Articular chondrocyte of knee joint (primary cell): ENCODE measurements at places on chromosomes 4 and X. TPM values are rescaled to one million over a fixed set of nuclear protein-coding genes. Genes with fewer than 3 reads are reported as not detected.

Gene RBM47
- 0.52 and 1.4 TPM in 2 replicates for total RNA-seq

Gene PDK3
- total RNA-seq, result 58.3 and 67.9 TPM in 2 replicates

Gene DTHD1
- not detected in 2 replicates for total RNA-seq

Gene GAGE2A
- total RNA-seq, result not detected in 2 replicates

Gene TMEM156
- not detected in 2 replicates for total RNA-seq

Gene DHRSX
- 14.9 and 28.6 TPM in 2 replicates for total RNA-seq

Gene ADRA2C
- total RNA-seq, result 0.65 and 1.0 TPM in 2 replicates

Gene PDLIM3
- 2.7 and 8.2 TPM in 2 replicates for total RNA-seq

Gene NALF2
- not detected in 2 replicates for total RNA-seq

Gene TAF1
- total RNA-seq, result 32.8 and 34.2 TPM in 2 replicates

Gene KIF4A
- total RNA-seq, result 6.9 and 10.4 TPM in 2 replicates

Gene PRSS12
- 0.76 TPM in 1 of 2 replicates, not detected in the other for total RNA-seq

Gene PDZD4
- 0.78 and 0.97 TPM in 2 replicates for total RNA-seq

Gene PAGE4
- not detected in 2 replicates for total RNA-seq

Gene DCHS2
- 0.11 and 0.13 TPM in 2 replicates for total RNA-seq
